ENCODE measurements at places on chromosomes 16 and 17.
A peak's percentile ranks its signal among the peaks of the same experiment; 100 is the strongest.

- no peak for DNase-seq
Observed at GRCh38 chr17:51725185-51725584, 433.3 kb downstream of the CA10 start.

- DNase-seq = no peak
Observed at GRCh38 chr17:70238646-70239045, 69.3 kb downstream of the KCNJ2 start.

DNA sequence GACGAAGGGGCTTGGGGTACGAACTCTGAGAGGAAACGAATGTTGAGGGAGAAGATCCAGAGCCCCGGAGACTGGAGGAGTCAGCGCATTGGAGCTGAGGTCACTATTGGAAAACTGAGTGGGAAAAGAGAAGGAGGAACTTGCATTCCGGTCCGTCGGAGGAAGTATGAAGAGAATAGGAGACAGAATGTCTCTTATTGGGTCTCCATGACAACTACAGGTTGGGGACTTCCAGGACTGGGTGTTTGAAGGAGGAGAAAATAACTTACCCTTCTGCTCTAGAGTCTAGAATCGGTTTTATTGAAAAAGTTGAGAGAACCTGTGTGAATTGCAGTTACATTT is 537 bp downstream of the GOSR1 start:
- no peak for DNase-seq

GRCh38 chr16:85603203-85603755 is 9.8 kb upstream of the GSE1 start:
- no peak for DNase-seq

DNA sequence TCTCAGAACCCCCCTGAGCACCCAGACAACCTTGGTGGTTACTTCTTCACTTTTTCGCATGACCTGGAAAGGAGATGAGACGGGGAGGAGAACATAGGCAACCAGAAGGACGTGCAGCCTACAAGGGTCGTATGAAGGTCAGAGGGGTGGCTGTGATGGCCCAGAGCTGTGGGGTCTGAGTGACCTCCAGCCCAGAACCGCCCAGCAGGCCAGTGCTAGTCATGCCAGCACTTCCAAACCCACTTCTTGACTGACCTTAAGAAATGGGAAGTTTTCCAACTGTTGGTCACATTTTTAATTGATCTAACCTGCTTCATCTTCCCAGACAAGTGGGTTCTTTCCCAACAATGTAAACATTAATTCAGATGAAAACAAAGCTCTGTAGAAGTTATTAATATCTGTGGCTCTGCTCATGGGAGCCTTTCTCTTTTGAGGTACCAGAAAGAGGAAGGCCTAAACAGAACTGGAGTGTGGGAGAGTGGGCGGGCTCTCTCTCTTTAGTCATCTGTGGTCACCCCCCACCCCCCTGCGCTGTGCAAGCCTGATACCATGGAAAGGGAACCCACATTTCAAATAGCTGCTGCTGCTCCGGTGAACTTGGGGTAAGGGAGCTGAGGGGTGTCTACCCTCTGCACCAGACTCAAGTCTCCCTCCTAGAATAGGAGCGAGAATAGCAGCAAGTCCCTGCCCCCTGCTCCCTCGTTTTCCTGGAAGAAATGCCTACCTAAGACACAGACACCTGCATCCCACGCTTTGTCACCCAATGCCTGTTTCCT is 101.6 kb downstream of the RAB11FIP4 start:
- no peak for DNase-seq

- DNase-seq = peak; percentile 38
Observed at GRCh38 chr16:27448532-27449433, 46.8 kb downstream of the IL21R start.

DNA sequence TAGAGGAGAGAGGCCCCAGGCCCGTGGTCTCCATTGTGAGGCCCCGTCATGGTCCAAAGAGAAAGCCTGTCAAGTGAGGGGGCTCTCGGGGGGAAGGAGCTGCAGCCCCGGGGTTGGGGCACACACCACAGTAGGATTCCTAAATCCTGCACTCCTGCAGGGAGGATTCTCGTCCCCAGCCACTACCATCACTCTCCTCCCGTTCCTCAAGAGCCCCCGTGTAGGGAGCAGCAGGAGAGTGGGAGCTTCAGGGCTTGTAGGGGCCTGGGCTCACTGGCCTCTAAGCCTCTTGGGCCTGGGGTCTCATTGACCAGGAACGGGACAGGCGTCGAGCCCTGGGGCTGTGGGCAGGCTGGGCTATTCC is 821 bp downstream of the C16orf86 start:
- no peak for DNase-seq

- DNase-seq = no peak
Observed at GRCh38 chr16:27539120-27539519, 10.6 kb downstream of the GTF3C1 start.

DNA sequence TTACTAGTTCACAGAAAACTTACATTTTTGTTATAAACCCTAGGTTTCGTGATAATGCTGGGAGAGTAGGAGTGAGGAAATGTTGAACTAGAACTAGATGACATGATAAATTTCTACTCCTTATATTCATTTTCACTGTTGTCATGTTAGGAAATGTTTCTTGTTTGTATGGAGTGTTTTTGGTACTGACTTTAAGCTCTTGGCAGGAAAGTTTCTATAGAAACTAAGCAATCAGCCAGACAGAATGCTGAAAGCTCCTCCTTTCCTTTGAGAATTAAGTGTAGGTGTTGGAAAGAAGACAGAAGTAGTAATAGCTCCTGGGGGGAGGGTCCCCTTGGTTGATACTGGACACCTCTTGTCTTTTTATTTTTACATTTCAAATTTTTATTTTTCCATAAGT is 309.8 kb downstream of the MAP2K4 start:
- DNase-seq = no peak

GRCh38 chr17:78409191-78409928 is 30.9 kb downstream of the PGS1 start:
- peak; percentile 88 for DNase-seq

GRCh38 chr17:46850688-46851028 is 725 bp upstream of the WNT9B start:
- no peak for DNase-seq

- DNase-seq = no peak
Observed at GRCh38 chr17:61414936-61415251, 15.3 kb downstream of the TBX2 start.

GRCh38 chr17:6862825-6863224 is 31.3 kb upstream of the TEKT1 start:
- no peak for DNase-seq

DNA sequence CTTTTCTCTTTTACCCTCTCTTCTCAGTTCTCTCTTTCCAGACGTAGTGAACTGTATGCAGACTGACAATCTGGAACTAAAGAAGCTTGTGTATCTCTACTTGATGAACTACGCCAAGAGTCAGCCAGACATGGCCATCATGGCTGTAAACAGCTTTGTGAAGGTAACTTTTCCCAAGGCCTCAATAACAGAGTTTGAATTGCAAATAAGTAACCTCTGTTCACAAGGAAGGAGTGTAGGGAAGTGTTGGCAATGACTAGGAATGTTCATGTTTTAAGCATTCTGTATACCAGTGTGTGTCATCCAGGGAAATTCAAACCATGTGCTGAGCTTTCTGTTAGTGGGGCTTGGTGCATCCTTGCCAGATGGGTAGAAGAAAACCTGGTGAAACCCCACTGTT is 18.6 kb downstream of the AP2B1 start:
- no peak for DNase-seq

DNA sequence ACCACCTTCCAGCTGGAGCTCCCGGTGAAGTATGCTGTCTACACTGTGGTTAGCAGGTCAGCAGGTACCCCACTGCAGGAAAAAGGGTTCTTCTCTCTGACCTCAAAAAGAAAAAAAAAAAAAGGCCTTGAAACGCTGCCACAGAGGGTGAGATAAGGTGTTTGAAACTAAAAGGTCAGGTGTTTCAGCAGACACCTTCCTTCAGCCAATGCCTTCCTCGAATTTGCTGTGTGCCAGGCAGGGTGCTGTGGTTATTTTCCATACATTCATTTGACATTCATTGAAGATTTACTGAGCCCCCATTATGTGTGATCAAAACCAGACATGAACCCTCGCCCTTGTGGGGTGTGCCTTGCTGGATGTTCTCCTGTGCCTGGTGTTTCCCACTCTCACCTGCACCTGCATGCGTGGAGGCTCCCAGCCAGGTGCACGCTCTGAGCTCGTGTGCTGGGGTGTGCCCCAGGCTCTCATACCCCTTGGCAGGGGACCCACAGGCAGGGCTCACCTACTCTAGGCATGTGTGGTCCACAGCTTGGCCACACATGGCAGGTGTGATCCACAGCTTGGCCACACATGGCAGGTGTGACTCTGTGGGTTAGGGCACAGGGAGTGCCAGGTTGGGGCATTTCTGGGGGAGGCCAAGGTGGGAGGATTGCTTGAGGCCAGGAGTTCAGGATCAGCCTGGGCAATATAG is 15.8 kb upstream of the ITGAD start:
- DNase-seq = no peak

- DNase-seq = no peak
Observed at GRCh38 chr17:77907497-77908461, 50.7 kb upstream of the TNRC6C start.

GRCh38 chr17:56144223-56144622 is 9.1 kb upstream of the ANKFN1 start:
- DNase-seq = no peak

DNA sequence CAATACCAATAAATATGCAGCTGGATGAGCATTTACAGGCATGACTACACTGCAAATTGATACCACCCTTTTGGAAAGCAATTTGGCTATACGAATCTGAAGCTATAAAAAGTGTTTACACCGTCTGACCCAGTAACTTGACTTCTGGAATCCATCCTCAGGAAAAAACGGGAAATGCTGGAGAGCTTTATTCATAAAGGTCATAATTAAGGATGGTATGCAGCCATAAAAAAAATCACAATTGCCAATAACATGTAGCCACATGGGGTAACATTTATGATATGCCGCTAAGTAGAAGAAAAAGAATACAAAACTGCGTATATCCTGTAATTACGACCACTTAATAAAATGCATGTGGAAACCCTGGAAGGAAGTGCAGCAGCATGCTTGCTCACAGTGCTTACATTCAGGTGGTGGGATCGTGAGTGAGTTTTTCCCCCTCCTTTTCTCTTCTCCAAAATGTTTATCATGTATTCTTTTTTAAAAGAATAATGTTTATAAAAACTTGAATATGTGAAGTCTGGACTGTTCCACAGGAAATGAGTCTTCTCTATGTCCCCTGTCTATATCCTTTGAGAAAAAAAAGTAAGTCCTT is 34.2 kb downstream of the COPRS start:
- no peak for DNase-seq

GRCh38 chr17:72853440-72854415 is 238.8 kb downstream of the SLC39A11 start:
- no peak for DNase-seq

GRCh38 chr17:57016764-57017116 is 38.8 kb downstream of the SCPEP1 start:
- no peak for DNase-seq

DNA sequence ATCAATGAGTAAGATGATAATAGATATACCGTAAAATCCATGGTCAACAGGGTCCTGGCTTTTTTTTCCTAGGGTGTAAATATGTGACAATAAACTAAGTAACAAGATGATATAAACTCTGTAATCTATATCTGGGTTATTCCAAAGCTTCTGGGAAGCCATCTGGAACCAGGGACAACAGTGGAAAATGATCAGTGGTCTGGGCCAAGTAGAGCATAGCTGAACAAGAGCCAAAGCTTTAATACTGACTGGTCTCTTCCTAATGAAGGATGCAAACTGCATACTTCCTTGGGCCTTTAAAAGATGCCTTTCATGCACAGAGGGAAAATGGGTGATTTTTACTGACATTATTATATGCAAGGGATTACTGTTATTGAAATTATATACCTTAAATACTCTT is 8.9 kb downstream of the CA10 start:
- DNase-seq = no peak

DNA sequence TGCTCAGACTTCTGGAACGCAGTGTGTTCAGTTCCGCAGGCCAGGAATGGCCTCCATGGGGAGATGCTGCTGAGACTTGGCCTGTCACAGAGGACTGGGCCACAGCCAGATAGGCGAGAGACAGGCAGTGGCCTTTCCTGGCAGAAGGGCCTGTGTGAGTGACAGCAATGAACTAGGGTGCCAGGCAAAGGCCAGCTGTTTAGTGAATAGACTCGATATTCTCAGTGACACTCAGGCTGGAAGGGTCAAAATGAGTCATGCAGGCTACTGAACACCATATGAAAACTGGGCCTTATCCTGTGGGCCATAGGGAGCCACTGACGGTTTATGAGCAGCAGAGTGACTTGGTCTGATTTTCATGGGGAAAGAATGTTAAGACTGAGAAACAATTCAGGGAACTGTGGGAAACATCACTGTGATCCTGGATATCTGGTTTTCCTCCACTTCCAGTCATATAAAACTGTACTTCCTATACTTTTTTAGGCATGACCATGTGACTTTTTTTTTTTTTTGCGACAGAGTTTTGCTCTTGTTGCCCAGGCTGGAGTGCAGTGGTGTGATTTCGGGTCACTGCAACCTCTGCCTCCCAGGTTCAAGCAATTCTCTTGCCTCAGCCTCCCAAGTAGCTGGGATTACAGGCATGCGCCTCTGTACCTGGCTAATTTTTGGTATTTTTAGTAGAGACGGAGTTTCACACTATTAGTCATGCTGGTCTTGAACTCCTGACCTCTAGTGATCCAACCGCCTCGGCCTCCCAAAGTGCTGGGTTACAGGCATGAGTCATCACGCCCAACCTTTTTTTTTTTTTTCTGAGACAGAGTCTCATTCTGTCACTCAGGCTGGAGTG is 5.2 kb upstream of the NUBP1 start:
- DNase-seq = no peak

- DNase-seq = no peak
Observed at GRCh38 chr17:1110862-1111598, 68.8 kb downstream of the ABR start.
